ENCODE measurements at places on chromosomes 7 and 10. TPM values are rescaled to one million over a fixed set of nuclear protein-coding genes. Genes with fewer than 3 reads are reported as not detected.
A peak's percentile ranks its signal among the peaks of the same experiment; 100 is the strongest.

ZNF853 gene
- polyA plus RNA-seq = 17.6 TPM

PKD2L1 gene
- not detected for polyA plus RNA-seq

MMRN2 gene
- 0.05 TPM for polyA plus RNA-seq

TAC1 gene
- polyA plus RNA-seq = not detected

CHST15 gene
- polyA plus RNA-seq = 0.02 TPM

- DNase-seq = no peak
These were observed 96.5 kb downstream of the STRA8 start for GRCh38 chr7:135330088-135330487.

- DNase-seq = peak; percentile 51
These were observed 26.8 kb downstream of the VSIR start for GRCh38 chr10:71746344-71747037.

- DNase-seq = no peak
These were observed 3.3 kb upstream of the NPTX2 start for GRCh38 chr7:98613601-98614425.

GRCh38 chr10:19977097-19977521 is 160.9 kb downstream of the PLXDC2 start:
- no peak for DNase-seq

DNA sequence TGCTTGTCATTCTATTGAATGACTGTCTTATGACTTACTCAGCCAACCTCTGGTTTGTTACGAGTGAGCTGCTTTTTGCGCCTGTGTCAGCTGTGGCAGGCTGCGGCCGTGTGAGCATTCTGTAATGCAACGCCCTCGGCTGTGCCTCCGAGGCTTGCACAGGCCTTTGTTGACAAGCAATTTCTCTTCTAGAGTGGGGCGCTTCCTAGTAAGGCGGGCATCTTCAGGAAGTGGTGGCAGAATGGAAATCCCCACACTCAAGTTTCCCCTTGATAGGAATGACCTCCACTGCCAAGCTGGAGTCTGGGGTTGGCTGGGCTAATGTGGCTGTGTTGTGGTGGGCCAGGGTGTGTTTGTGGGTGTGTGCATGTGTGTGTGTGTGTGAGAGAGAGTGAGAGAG is 20.2 kb upstream of the TMEM178B start:
- DNase-seq = no peak

GRCh38 chr10:49433069-49433468 is 37.2 kb upstream of the DRGX start:
- DNase-seq = no peak

Data from SK-N-SH (cell line).